NCI-H510A (cell line): ENCODE measurements at places on chromosomes 6 and 20.

- no peak for DNase-seq
Observed at GRCh38 chr20:57851796-57852195, 142.0 kb upstream of the PMEPA1 start.

DNA sequence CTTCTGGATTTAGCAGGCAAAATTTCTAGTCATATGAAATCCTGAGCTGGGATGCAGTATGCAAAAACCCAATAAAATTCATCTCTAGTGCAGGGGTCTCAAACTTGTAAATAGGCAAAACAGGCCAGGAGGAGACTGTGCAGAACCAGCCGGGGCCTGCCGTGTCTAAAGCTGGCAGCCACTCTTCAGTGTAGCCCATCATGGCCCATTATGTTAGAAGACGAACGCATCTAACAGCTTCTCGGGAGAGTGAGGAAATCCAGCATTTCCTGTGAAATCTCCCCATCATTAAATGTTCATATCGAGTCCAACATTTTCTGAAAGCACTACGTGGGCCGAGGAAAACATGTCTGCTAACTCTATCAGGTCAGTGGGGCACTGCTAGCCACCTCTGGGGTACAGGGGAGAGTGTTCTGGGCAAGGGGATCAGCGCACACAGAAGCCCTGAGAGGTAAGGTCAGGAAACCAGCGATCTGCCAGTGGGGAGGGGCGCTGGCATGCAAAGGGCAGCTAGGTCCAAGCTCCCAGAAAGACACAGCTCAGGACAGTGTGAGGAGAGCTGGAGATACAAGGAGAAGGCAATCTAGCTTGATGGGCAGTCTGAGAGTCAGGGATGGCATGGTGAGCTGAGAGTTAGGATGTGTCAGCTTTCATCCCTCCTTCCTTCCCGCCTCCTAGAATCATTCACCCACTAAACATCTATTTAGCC lies 144.2 kb downstream of the PREX1 start:
- DNase-seq = no peak

DNA sequence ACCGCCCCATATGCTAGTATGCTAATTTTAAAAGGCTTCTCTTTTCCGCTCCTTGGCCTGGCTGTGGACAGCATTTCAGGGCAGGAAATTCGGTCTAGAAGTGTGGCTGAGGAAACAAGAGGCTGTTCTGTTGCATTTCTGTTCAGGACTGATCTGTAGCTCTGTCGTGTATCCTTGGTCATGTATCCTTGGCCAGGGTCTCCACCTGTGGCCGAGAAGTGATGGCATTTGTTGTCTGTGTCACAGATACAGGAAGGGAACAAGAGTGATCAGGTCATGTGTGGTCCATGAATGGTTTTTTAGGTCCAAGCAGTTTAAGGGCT lies 300.5 kb upstream of the SUPT3H start:
- no peak for DNase-seq

- DNase-seq = no peak
Observed at GRCh38 chr6:89707766-89708165, 69.2 kb upstream of the LYRM2 start.

GRCh38 chr20:31542963-31543362 lies 28.7 kb downstream of the HM13 start:
- DNase-seq = no peak

DNA sequence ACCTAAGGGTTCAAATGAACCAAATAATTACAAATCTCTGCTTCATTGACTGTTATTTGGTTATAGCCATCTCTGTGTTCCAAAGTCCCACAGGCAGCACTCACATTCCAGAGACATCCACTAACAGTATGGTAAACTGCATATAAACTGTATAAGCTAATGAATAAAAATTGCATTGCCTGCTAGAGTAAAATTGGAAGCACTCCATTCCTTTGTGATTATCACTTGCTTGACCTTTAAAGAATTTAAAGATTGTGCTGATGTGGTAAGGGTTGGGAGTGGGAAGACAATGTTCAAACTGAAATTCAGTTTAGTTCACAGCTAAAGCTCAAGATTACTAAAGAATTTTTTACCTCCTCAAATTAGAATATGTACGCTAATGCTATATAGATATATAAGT lies 31.0 kb upstream of the OSTM1 start:
- no peak for DNase-seq

GRCh38 chr20:43914311-43915210 lies at the start of gene TOX2:
TOX2 (plus strand) TSS chr20:43914852; CDS start chr20:43914892, 40 bp downstream.
- DNase-seq = peak; percentile 56

DNA sequence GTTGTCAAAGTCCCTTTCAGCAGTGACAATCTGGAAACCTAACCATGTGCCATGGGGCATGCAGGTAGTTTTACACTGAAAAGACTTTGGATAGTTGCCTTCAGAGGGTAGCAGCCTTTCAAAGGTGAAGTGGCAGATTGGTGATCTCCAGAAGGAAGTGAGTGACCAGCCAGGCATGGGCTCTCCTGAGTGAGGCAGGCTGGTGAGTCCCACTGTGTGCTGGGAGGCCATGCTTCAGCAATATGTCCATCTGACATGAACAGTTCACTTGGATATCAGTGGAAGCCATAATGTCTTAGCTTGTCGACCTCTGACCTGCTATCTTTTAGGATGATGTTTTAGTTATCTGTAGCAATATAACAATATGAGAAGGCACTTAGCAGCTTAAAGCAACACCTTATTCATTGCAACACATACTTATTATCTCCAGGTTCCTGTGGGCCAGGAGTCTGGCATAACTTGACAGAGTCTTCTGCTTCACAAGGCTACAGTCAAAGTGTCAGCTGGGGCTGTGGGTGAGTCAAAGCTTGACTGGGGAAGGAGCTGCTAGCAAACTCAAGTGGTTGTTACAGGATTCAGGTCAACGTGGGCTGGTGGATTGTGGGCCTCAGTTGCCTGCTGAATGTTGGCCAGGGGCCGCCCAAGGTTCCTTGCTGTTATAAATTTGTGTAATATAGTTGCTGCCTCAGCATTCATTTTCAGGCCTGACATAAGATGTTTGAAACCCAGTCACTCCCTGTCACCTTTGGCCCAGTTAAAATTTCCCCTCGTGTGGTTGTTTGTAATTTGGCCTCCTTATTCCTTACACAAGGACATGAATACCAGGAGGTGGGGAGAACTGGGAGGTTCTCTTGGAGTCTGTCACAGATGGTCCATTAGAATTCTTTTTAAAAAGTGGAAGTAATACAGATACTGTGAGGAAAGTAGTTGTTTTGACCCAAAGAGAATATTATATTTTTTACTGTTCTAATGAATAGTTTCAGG lies 100.2 kb downstream of the UST start:
- no peak for DNase-seq

GRCh38 chr6:28816339-28816908 lies 107.4 kb downstream of the TRIM27 start:
- no peak for DNase-seq

- no peak for DNase-seq
Observed at GRCh38 chr20:1517010-1517409, 25.8 kb upstream of the SIRPB2 start.

GRCh38 chr6:148128014-148128730 lies 214.5 kb upstream of the SASH1 start:
- no peak for DNase-seq

GRCh38 chr6:71619836-71620235 lies 266.5 kb upstream of the RIMS1 start:
- DNase-seq = no peak

DNA sequence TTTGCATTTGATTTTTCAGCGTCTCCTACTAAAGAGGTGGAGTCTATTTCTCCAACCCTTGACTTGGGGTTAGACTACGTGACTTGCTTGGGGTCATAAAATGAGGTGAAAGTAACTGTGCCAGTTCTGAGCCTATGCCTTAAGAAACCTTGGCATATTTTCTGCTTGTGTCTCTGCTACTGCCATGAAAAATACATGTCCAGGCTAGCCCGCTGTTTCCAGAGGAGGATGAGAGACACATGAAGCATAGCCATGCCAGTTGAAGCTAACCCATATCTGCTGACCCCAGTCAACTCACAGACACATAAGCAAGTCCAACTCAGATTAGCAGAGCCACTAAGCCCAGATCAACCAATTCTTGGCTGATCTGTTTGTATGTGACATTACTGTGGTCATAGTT lies 38.7 kb downstream of the SCP2D1 start:
- no peak for DNase-seq

GRCh38 chr6:6858533-6858982 lies 249.2 kb upstream of the RREB1 start:
- no peak for DNase-seq
